Activated T-cell treated with anti-CD3 and anti-CD28 coated beads, Interleukin-2, amount 50 U/mL, for 4 hours (primary cell): ENCODE measurements at places on chromosomes 1 and 21. TPM values are rescaled to one million over a fixed set of nuclear protein-coding genes. Genes with fewer than 3 reads are reported as not detected.

GRCh38 chr1:147815503-147815902 lies 55.1 kb upstream of the GJA5 start:
- no peak for DNase-seq

GRCh38 chr1:59604191-59604590 lies 210.6 kb upstream of the HOOK1 start:
- no peak for DNase-seq

DNA sequence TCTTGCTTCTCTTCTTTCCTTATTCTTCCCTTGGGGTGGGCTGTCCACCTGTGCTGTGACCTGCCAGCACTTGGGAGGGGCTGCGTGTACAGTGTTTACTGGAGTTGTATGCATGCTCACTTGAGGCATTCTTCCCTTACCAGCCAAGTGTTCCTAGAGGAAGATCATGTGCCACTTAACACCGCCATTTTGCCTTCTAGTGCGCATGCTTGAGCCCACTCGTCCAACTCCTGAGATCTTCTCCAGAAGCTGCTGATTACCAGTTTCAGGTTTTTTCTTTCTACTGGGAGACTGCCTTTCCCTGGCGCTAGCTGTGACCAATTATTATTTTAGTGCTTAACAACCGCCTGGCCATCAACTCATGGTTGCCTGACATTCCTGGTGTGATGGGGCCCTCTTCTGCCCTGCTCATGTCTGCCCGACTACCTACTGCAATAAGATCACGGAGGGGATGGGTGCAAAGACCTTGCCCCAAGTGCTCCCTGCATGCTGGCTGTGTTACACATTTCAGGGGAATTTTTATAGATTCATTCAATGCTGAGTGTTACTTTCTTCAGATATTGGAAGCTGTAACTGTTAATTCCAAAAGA lies 74.2 kb upstream of the B3GALT5 start:
- DNase-seq, result no peak

The ALX3 gene
- not detected for total RNA-seq

DNA sequence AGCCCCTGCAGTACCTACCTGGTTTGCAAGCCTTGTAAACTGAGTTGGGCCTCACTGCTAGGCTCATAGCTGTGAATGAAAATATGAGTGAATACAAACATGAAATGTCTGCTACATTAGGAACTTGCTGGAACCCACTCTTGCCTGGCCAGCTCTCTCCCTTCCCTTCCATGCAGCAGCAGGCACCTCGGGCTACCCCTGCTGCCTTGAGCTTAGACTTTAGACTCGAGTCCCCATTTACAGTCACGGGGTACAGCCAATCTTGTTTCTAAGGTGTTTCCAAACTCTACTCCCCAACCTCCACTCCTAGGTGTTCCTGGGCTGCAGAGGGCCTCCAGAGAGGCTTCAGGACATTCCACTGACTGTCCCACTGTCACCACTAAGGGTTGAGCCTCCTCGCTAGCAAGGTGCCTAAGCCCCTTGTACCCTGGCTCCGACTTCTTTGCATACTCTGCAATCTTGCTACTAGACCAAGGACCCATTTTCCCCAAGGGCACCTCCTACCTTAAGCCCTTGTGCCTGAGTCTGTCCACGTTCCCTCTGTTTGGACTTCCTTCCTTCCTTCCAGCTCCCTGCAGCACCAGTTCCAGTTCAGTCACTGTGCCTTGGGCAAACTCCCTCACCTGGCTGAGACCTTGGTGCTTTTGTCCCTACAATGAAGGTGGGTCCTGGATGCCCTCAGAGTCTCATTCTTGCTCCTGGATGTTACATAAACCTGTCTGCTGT lies 36.9 kb downstream of the CDK18 start:
- no peak for DNase-seq

DNA sequence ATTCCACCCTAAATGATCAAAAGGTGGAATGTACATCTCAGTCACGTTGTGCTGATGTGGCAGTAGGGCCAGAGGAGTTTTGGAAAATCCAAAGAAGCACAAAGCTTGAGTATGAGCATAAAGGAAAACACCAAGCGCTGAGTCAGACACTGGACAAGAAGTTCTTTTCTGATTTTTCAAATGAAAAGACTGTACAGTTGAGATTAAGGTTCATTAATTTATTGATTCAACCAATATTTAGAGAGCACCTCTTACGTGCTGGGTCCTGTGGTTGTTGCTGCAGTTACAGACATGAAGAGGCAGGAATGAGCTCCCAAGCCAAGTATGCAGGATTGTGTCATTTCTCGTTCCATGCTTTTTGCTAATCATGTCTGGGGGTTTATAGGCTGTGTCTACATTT lies 28.9 kb upstream of the APP start:
- no peak for DNase-seq

GRCh38 chr1:8333246-8333987 lies 15.5 kb downstream of the SLC45A1 start:
- DNase-seq, result no peak

- no peak for DNase-seq
Observed at GRCh38 chr1:175186433-175187160, 6.0 kb downstream of the KIAA0040 start.

DNA sequence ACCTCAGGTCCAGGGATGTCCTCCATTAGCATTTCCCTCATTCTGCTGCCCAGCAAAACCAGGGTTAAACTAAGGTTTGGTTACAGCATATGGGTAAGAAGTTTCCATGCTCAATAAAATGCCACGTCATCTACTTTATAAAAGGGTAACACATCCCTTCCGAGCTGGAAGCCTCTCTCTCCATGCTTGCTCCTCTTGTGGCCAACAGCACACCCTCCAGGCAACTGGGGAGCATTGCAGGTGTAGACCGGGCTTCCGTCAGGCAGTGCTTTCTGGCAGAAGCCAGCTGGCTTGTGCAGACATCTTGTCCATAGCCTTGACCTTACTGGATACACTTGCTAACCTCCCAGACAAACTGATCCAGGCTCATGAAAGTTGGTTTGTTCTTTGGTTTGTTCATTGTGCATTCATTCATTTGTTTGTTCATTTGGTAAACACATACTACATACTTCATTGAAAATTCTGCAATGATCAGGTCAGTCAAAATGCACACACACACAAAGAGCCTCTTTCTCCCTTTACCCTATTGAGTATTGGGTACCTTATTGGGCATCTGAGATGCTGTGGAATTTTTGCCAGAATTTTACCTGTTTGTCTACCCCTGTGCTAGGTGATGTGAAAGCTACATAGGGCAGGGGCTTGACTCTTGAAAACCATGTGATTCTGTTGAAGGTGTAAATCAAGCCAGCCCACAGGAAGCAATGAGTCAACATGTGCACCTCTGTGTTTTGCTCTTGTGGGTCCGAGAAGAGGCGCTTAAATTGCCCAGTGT lies 422.8 kb downstream of the CAMTA1 start:
- DNase-seq, result no peak

- no peak for DNase-seq
Observed at GRCh38 chr1:96764469-96764868, 42.9 kb downstream of the PTBP2 start.

DNA sequence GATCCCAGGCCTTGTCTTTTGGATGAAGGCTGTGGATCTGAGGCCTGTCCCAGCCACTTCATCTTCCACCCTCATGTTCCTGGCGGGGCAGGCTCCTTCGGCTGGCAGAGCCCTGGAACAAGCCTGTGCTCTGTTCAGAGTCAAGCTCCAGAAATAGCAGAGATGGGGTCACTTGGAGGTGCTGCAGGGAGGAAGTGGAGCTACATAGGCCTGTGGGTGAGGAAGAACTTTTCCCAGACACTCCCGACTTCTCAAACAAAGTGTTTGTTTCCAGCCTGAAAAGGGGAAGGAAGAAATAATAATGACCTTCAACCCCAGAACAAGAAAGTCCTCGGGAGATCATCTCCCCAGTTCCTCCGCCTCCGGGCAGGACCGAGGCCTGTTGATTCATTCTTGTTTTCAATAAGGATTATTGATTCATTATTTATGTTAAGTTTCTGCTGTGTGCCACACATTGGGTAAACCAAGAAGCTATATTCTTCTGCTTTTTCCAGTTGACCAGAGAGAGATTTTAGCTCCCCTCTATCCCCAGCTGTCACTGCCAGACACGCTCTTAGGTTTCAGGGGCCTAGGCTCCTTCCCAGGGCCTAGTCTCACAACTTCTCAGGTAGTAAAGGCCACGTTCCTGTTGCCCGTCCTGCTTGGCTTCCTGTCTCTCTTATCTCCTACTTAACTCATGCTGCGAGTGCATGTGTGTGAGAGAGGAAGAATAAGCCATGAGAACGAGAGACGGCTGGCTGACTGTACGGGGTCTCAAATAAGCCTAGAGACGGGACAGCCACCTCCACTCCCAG lies 16.9 kb downstream of the IKBKE start:
- DNase-seq, result no peak

The SLAMF9 gene
- total RNA-seq, result not detected

DNA sequence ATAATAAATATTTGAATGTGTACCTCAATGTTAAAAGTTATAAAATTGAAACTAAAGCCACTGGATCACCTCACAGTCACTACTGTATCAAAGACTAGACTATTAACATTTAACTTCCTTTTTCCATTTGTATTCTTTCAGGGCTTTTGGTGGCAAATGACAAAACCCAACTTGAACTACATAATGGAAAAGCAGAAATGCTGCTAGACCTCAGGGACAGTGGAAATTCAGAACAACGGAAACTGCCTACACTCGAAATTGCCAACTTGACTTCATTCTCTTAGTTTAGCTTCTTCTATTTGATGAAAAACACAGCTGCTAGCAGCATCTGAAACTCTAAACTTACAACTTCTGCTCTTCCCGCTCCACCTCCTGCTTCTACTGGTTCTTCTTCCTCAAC lies 34.9 kb upstream of the NTNG1 start:
- no peak for DNase-seq

The FAM151A gene
- not detected for total RNA-seq

DNA sequence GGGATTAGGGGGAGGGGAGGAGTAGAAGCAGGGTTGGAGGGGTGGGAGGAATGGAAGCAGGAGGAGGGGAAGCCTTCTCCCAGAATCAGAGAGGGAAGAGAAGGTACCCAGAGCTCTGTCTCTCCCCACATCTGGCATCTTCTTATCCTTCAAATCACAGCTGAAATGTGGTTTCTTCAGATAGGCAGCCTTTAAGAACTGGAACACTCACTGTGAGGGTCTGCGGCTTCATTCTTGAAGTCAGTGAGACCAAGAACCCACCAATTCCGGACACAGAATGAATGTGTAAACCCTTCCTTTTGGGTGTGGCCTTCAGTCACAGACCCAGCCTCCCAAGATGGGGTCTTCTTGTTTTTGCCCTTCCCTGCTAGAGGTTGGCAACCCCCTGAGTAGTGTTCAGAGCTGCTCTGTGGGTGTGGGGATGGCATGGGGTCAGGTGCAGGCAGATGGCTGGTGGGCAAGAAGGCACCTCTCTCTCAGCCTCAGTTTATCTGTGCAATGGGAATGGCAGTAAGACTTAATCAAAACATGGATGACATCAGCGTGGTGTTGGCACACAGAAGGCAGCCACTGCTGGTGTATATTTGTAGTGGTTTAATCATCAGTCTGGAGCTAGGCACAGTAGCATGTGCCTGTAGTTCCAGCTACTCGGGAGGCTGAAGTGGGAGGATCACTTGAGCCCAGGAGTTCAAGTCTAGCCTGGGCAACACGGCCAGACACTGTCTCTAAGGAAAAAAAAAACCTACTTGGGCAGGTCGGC lies 7.2 kb downstream of the FAAH start:
- DNase-seq, result no peak

- no peak for DNase-seq
Observed at GRCh38 chr21:38148046-38148445, 108.7 kb upstream of the KCNJ15 start.

- DNase-seq, result no peak
Observed at GRCh38 chr1:210597555-210598134, 268.9 kb downstream of the HHAT start.

DNA sequence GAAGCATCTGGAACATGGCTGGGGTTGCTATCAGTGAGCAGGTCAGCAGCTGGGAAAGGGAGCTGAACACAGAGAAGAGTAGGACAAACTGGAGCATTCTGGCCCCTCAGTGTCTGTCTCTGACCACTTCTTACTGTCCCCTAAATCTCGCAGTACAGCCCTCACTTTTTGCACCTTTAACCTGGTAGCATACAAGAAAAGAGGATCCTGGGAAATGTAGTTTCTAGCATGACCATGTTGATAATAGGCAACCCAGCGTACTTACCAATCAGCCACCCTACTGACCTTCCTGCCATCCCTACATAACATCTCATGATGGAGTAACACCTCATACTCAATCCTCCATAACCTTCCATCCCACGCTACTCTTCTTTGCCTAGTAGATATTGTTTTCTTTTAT lies 99.1 kb upstream of the RAVER2 start:
- no peak for DNase-seq

The F13B gene
- not detected for total RNA-seq
